Progenitor cell of endocrine pancreas (in vitro differentiated cells): ENCODE measurements at places on chromosomes 13 and 19. TPM values are rescaled to one million over a fixed set of nuclear protein-coding genes. Genes with fewer than 3 reads are reported as not detected.

GRCh38 chr13:50685491-50685890 is 158.0 kb downstream of the DLEU7 start:
- no peaks in the 10 kb centered on the region for H3K4me1 ChIP-seq
- no peaks in the 10 kb centered on the region for H3K27me3 ChIP-seq
- H3K27ac ChIP-seq: no peak overlapping the region
- no peak for DNase-seq
- H3K4me3 ChIP-seq: no peak overlapping the region

- H3K4me3 ChIP-seq: no peak overlapping the region
- no peaks in the 10 kb centered on the region for H3K27me3 ChIP-seq
- H3K4me1 ChIP-seq: no peaks in the 10 kb centered on the region
- H3K36me3 ChIP-seq: peaks cover 30% of the 10 kb centered on the region
- DNase-seq: no peak
- no peak overlapping the region for H3K27ac ChIP-seq
These were observed 39.7 kb upstream of the SLC7A9 start for GRCh38 chr19:32909257-32909656.

- no peak for DNase-seq
- H3K36me3 ChIP-seq: no peaks in the 10 kb centered on the region
- no peak overlapping the region for H3K4me3 ChIP-seq
These were observed 3.2 kb downstream of the MAG start for GRCh38 chr19:35294859-35295791.

DNA sequence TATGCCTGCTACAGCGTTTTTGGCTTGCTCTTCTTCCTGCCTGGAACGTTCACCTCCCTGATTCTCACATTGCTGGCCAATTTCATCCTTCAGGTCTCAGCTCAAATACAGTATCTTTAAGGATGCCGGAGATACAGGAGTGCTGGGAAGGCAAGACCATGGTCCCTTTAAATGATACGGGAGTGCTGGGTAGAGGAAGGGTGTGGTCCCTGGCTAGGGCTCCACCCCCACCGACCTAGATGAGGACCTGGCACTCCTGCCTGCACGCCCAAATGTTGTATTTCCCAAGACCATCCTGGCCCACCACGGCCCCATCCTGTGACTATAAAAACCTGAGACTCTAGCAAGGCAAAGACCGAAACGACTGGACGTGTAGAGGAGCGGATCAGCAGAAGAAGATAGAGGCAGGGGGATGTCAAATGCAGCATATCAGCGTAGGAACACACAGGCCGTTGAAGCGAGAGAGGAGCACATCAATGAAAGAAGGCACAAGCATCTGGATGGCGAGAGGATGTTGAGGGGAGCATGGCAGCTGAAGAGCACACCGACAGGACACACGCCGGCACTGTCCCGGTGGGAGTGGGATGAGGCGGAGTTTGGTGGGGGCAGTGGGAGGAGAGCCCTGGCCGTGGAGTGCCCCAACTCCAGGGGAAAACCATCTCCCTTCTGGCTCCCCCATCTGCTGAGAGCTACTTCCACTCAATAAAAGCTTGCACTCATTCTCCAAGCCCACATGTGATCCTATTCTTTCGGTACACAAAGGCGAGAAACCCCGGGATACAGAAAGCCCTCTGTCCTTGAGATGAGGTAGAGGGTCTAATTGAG is 74.0 kb downstream of the PCDH9 start:
- H3K27me3 ChIP-seq: no peaks in the 10 kb centered on the region
- no peak for DNase-seq
- no peaks in the 10 kb centered on the region for H3K36me3 ChIP-seq
- peaks cover 1% of the 10 kb centered on the region for H3K4me1 ChIP-seq
- H3K4me3 ChIP-seq: no peak overlapping the region

DNA sequence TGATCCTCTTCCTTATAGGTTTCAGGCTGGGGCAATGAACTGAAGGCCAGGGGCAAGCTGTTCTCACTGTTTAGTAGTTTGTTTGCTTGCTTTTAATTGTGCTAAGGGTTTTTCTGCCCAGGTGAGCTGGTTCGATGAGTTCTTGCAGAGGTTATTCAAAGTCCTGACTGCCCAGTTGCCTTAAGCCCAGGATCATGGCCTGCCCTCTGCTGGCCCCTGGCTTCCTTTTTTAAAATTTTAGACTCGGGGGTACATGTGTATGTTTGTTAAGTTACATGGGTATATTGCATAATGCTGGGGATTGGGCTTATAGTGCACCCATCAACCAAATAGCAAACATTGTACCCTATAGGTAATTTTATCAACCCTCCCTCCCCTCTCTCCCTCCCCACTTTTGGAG is 65.7 kb downstream of the ZNF536 start:
- H3K36me3 ChIP-seq: peaks cover under 1% of the 10 kb centered on the region
- H3K4me1 ChIP-seq: peaks cover 6% of the 10 kb centered on the region
- no peak for DNase-seq
- no peak overlapping the region for H3K4me3 ChIP-seq
- H3K27me3 ChIP-seq: peaks cover under 1% of the 10 kb centered on the region

- no peak overlapping the region for H3K4me3 ChIP-seq
- H3K4me1 ChIP-seq: no peaks in the 10 kb centered on the region
These were observed 3.5 kb upstream of the C19orf85 start for GRCh38 chr19:55468054-55468393.

GRCh38 chr19:55270172-55270942 is 9.6 kb downstream of the HSPBP1 start:
- no peak overlapping the region for H3K27ac ChIP-seq
- no peaks in the 10 kb centered on the region for H3K27me3 ChIP-seq
- peaks cover 11% of the 10 kb centered on the region for H3K36me3 ChIP-seq
- H3K4me1 ChIP-seq: no peaks in the 10 kb centered on the region
- no peak overlapping the region for H3K4me3 ChIP-seq

- H3K36me3 ChIP-seq: no peaks in the 10 kb centered on the region
- no peak overlapping the region for H3K4me3 ChIP-seq
These were observed 4.0 kb downstream of the C19orf38 start for GRCh38 chr19:10852098-10852800.

GRCh38 chr19:14165990-14166830 is 29.8 kb upstream of the ASF1B start:
- no peak overlapping the region for H3K4me3 ChIP-seq
- no peaks in the 10 kb centered on the region for H3K4me1 ChIP-seq
- H3K27me3 ChIP-seq: no peaks in the 10 kb centered on the region
- no peak overlapping the region for H3K27ac ChIP-seq
- no peak for DNase-seq

DNA sequence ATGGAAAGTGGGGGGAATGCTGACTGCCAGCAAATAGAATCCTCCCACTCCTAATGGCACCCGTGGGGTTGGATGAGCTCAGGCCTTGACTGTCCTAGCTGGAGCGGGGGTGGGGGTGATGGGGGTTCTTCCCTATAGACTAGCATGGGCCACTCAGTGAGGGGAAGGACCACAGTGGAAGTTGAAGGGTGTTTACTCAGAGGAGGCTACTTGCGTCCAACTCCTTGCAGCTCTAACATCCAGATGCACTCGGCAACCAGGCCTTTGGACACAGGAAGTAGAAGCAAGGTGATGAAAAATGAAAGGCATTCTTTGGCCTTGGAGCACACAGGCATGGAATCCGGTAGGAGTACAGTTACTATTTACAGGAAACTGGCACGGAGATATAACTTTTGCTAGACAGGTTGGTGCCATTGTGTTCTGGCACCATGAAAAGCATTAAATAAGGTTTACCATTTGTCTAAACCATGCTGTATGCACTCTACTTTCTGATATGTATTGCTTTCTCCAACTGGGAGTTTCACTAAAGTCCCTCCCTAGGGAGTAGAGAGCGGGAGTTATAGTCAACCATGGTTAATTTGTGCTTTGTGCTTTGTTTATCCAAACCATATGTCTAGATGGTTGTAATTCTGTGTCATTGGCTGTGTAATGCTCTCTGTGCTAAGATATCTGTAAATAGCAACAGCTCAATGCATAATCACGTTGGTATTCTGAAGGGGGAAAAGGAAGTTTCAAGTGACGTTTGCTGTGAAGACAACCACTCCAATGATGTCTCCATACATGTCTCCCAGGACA is 125.3 kb downstream of the TSHZ3 start:
- H3K27me3 ChIP-seq: peaks cover 6% of the 10 kb centered on the region
- H3K4me1 ChIP-seq: peaks cover 4% of the 10 kb centered on the region
- no peaks in the 10 kb centered on the region for H3K36me3 ChIP-seq
- no peak overlapping the region for H3K4me3 ChIP-seq

GRCh38 chr19:48854103-48854502 is 14.3 kb downstream of the PLEKHA4 start:
- H3K27ac ChIP-seq: no peak overlapping the region
- DNase-seq: no peak
- H3K4me3 ChIP-seq: no peak overlapping the region
- no peaks in the 10 kb centered on the region for H3K27me3 ChIP-seq
- H3K36me3 ChIP-seq: no peaks in the 10 kb centered on the region
- peaks cover 2% of the 10 kb centered on the region for H3K4me1 ChIP-seq

DNA sequence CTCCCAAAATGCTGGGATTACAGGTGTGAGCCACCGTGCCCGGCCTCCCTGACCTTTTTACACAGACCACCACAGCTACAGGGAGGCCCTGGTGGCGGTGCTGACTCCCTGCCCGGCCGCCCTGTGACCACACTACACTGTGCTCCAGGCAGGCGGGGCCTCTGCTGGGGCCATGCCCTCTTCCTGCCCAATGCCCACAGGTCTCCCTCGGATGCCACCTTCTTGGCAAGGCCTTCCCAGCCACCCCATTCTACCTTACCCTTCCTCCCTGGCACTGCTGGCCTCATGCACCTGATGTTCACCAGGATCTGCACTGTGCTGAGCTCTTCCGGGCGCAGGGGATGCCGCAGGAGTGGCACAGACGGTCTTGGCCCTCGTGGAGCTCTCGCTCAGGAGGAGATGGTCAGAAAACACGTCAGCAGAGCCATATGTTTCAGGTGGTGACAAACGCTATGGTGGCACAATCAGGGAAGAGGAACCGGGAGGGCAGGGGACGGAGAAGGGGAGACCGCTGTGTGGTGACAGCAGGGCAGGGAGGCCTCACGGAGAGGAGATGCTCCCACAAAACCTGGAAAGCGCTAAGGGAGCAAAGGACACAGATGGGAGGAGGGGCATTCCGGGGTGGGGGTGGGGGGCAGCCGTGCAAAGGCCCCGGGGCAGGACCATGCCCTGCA is 4.1 kb downstream of the PIP5K1C start:
- H3K36me3 ChIP-seq: peaks cover 2% of the 10 kb centered on the region
- DNase-seq: no peak
- no peak overlapping the region for H3K4me3 ChIP-seq

DNA sequence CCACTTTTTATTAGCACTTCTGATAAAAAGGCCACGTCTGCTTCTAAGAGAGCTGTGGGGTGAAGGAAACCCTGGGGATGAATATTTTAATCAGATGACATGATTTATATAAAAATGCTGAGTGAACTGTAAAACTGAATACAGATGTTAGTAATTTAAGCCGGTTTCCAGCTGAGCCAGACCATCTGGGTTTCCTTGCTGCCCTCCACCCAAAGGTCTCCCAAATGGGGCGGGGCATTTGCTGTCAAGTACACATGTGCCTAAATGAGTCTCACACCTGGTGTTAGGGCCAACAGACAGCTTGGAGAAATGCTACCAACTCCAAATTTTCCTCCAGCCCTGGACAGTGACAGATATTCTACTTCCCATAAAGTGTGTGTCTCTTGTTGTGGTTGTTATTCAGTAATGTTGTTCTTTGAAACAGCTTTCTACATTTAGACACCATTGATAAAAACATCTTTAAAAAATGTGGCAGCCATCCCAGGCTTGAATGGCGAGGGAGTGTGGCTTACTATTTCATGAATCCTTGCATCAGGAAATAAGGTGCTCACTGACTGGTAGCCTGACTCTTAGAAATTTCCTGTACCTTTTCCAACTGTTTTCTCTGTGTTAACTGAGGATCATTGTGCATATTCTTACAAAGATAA is 350.4 kb downstream of the MTUS2 start:
- peaks cover 6% of the 10 kb centered on the region for H3K4me1 ChIP-seq
- H3K4me3 ChIP-seq: no peak overlapping the region
- no peak for DNase-seq
- no peak overlapping the region for H3K27ac ChIP-seq
- H3K27me3 ChIP-seq: no peaks in the 10 kb centered on the region
- peaks cover 1% of the 10 kb centered on the region for H3K36me3 ChIP-seq

GRCh38 chr13:20142023-20142926 is 18.6 kb downstream of the GJA3 start:
- H3K4me3 ChIP-seq: no peak overlapping the region
- H3K27me3 ChIP-seq: peaks cover 36% of the 10 kb centered on the region
- no peaks in the 10 kb centered on the region for H3K36me3 ChIP-seq

- no peak for DNase-seq
- peaks cover 3% of the 10 kb centered on the region for H3K4me1 ChIP-seq
- no peaks in the 10 kb centered on the region for H3K27me3 ChIP-seq
- H3K4me3 ChIP-seq: no peak overlapping the region
These were observed 902.3 kb upstream of the MIR17HG start for GRCh38 chr13:90445179-90445578.

DNA sequence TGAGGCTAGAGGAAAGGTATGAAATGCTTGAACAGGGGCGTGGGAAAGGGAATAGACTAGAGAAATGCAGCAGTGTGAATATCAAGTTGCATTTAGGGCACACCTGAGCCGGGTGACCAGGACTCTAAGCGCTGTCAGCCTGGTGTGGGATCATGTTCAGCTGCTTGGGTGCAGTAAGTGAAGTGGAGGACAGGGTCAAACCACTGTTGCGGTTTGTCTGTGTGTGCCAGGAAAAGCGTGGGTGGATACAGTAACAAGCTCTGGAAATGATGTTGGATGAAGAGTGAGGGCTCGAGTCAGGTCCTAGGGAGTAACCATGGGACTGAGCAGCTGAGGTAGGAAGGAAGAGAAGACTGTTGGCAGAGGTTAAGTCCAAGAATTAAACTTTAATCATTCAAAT is 15.8 kb downstream of the DGKH start:
- H3K27me3 ChIP-seq: no peaks in the 10 kb centered on the region
- H3K4me3 ChIP-seq: no peak overlapping the region
- H3K27ac ChIP-seq: no peak overlapping the region
- H3K36me3 ChIP-seq: peaks cover 4% of the 10 kb centered on the region

The LPAR2 gene
- 164 and 170 TPM in 2 replicates for total RNA-seq

The CYP2A6 gene
- not detected in 2 replicates for total RNA-seq

The CALR3 gene
- not detected in 2 replicates for total RNA-seq

The AMH gene
- total RNA-seq: 58.4 and 71.3 TPM in 2 replicates

The PRODH2 gene
- 5.3 TPM in 2 replicates for total RNA-seq
